ENCODE measurements at places on chromosomes 11 and 22.

- no peak for DNase-seq
These were observed 9.4 kb upstream of the CASP12 start for GRCh38 chr11:104907521-104908185.

GRCh38 chr11:69535908-69536307 lies 54.4 kb downstream of the LINC01488 start:
- DNase-seq = no peak

DNA sequence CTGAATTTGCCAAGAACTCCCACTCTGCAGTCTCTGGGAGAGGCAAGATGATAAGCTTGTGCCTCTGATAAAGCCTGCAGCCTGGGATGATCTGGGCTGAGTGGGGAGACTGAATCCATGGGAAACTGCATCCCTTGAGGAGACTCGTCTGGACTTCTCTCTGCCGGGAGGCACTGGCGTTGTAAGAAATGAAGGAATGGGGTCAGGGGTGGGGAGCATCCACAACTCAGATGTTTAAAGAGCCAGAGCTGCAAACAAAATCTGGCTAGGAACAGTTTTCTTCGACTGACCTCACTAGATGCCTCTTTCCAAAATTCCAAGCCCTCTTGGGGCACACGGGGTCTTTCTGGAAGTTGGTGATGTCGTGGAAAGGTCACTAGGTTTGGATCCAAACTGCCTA lies 64.4 kb downstream of the SPON1 start:
- DNase-seq = no peak

- no peak for DNase-seq
These were observed 759 bp downstream of the ROBO4 start for GRCh38 chr11:124896821-124897391.

DNA sequence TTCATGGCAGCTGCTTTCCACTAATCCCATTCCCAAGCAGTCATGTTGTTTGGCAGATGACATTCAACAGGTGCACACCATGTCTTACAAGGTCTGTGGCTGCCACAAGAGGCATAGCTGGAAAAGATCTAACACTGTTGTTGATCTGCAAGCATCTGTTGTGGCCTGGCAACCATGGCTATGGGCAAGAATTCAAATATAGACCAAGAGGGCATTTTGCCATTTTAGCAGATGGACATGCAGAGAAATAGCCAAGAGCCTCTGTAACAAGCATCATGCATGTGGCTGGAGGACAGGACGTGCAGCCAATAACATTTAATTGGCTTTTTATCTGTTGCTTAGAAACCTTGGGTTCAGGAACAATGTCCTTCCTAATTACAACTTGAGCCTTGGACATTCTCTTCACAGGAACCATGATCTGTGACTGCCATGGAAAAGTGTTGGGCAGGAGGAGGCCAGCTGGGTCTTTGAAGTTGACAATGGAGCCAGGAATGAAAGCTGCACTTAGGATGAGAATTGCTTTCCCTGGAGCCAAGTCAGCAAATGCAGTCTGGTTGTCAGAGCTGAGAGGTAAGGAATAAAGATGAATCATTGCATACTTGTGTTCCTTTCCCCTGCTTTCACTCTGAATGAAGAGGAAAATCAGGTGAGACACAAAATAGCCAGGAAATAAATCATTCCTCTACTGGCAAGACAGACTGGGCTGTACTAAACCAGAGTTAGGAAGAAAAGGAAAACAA lies 113.6 kb upstream of the ANO5 start:
- no peak for DNase-seq

- no peak for DNase-seq
These were observed 219.4 kb downstream of the CADM1 start for GRCh38 chr11:115284773-115285172.
